ENCODE measurements at places on chromosomes 16 and 17.

GRCh38 chr16:51526621-51527020 is 375.6 kb upstream of the SALL1 start:
- DNase-seq = no peak

DNA sequence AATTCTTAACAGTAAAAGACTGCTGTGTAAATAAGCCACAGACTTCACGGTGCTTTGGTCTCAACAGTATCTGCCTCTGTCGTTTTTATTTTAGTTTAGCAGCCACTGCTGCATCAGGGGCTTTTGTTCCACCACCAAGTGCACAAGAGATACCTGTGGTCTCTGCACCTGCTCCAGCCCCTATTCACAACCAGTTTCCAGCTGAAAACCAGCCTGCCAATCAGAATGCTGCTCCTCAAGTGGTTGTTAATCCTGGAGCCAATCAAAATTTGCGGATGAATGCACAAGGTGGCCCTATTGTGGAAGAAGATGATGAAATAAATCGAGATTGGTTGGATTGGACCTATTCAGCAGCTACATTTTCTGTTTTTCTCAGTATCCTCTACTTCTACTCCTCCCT is 7.9 kb downstream of the HERPUD1 start:
- DNase-seq = no peak

GRCh38 chr17:71455219-71455618 is 665.6 kb upstream of the SOX9 start:
- no peak for DNase-seq

DNA sequence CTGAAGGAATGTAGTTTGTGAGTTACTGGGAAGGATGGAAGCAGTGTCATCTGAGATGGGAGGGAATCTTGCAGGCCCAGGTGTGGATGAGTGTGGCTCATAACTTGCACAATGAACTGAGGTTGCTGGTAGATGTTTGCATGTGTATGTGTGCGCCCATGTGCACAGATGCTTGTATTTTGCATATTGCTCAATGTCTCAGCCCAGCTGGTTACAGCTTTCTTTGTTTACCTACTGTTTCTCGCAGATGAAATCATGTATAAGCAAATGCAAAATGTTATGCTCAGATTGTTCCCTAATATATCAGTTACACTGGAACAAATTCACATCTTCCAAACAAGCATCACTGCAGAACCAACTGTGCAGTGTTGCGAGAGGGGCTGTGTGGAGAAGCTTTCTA is 452.2 kb upstream of the EEF2KMT start:
- no peak for DNase-seq

- peak; percentile 11 for DNase-seq
Measured at GRCh38 chr17:49407086-49407485, 7.6 kb downstream of the PHB1 start.

DNA sequence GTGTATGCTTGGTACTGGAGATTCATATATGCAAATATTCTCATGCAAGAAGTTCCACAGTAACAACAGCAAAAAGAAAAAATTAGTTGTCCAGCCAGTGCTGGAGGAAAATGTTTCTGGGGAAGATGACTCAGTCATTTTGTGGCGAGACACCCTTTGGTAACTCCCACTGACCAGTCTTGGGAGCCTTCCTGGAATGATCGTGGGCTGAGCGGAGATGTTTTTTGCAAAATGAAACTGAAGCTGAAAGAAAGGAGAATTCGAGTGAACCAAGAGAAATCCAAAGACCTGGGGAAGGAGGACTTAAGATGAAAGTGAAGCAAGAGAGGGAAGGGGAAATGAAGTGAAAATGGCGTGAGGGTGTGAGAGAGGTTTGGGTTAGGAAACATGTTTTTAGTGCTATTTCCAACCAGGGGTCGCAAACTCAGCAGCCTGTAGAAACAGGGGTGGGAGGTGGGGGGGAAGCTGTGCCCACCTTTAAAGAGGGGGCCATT is 5.2 kb downstream of the ITPRIPL2 start:
- DNase-seq = no peak

DNA sequence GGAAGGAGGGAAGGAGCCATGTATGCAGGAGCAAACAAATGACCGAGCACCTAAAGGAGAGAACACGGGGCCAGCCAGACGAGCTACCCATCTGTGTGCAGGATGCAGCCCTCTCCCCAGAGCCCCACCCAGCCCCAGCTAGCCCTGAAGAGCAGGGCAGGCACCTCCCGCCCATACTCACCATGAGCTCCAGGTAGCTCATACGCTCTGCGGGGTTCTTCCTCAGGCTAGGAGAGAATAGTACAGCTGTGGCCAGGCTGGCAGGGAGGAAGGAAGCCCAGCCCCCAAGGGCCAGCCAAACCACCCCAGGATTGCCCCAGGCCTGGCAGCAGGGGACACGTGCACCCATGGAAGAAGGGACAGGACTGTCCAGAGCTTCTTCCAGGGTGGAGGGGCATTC is 81.9 kb downstream of the KCNJ18 start:
- peak; percentile 43 for DNase-seq

GRCh38 chr16:24671455-24671954 is 57.9 kb upstream of the TNRC6A start:
- DNase-seq = peak; percentile 9

- no peak for DNase-seq
Measured at GRCh38 chr17:19672009-19672750, 23.6 kb downstream of the ALDH3A2 start.

GRCh38 chr17:13029340-13029739 is 11.5 kb upstream of the ELAC2 start:
- DNase-seq = no peak

DNA sequence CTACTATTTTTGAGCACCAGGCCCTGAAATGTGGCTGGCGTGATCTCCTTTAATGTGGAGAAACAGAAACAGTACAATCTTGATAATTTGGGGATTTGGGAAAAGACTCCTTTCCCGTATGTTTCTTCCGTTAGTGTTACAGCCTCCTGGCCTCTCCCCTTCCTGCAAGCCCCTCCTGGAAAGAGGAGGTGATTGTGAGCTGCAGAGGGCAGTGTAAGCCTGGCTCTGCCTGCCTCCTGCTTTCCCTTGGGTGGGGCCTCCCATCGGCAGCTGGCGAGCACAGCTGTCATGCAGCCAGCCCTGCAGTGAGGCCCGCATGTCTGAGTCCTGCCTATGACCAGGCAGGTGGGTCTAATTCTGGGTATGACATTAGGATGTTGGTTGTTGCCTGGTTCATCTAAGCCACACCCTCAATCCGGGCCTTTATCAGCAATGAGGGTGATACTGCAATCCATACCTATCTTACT is 48.7 kb upstream of the WSB1 start:
- DNase-seq = no peak

- DNase-seq = no peak
Measured at GRCh38 chr16:49738832-49739231, 117.1 kb downstream of the ZNF423 start.

- DNase-seq = no peak
Measured at GRCh38 chr17:76004750-76005262, 4.2 kb downstream of the CDK3 start.

GRCh38 chr17:2240541-2240940 is 63.0 kb downstream of the SMG6 start:
- no peak for DNase-seq

- no peak for DNase-seq
Measured at GRCh38 chr17:17497065-17497844, 1.1 kb upstream of the RASD1 start.

GRCh38 chr17:36503456-36504155 is 17.1 kb downstream of the ZNHIT3 start:
- DNase-seq = peak; percentile 75

DNA sequence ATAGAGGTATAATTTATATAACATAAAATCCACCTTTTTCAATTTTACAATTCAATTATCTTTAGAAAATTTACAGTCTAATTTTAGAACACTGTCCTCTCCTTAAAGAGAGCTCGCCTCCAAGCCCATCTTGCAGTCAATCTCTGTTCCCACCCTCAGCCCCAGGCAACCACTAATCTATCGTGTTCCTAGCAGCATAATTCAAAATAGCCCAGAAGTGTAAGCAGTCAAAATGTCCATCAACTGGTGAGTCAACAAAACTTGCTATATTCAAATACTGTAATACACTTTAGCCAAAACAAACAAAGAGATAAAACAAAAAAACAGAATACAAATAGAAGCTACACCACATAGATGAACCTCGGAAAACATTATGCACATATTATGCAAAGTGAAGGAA is 1006.8 kb upstream of the EEF2KMT start:
- DNase-seq = no peak

- DNase-seq = peak; percentile 73
Measured at GRCh38 chr17:79955691-79956440, 79.8 kb downstream of the TBC1D16 start.

GRCh38 chr16:5762362-5762761 is 664.8 kb upstream of the EEF2KMT start:
- no peak for DNase-seq

DNA sequence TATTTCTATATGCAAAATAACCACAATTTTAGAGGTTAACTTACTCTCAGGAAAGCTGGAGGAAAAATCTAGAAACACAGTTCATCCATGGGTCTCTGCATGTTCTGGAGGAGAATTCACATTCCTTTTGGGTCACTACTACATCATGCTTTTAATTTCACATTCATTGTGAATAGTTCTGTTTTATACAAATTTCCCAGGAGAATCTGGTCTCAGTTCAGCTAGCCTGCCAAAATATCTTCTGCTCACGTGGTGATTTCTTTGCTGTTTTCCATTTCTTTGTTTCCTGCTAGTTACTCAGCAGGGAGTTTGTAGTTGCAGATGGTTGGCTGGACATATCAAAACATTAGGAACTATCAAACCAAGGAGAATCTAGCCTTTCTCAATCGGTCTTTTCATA is at the start of gene ABCA9:
ABCA9 (minus strand) TSS at position 106 of the 400 bp plus-strand sequence. CDS start 9,801 bp downstream, outside the sequence.
- no peak for DNase-seq

GRCh38 chr16:13571036-13571435 is 348.9 kb upstream of the ERCC4 start:
- no peak for DNase-seq

GRCh38 chr16:17557949-17558348 is 87.2 kb upstream of the XYLT1 start:
- no peak for DNase-seq

- DNase-seq = no peak
Measured at GRCh38 chr17:39652587-39653315, 12.4 kb upstream of the TCAP start.

Measured in mesenteric fat pad (tissue), 1 donor.